Astrocyte (in vitro differentiated cells and primary cell): ENCODE measurements at places on chromosomes 2 and 18. TPM values are rescaled to one million over a fixed set of nuclear protein-coding genes. Genes with fewer than 3 reads are reported as not detected.

KCNG3 gene
- total RNA-seq = 0.14 and 0.20 TPM in 2 replicates

EPB41L3 gene
- 92.3 and 97.0 TPM in 2 replicates for total RNA-seq

CNGA3 gene
- total RNA-seq = not detected in 2 replicates

MOCOS gene
- total RNA-seq = 1.4 and 1.9 TPM in 2 replicates

TIA1 gene
- 104 and 112 TPM in 2 replicates for total RNA-seq

SMCHD1 gene
- total RNA-seq = 29.6 and 29.7 TPM in 2 replicates

ERFE gene
- total RNA-seq = 0.60 and 1.4 TPM in 2 replicates

KLHL29 gene
- 4.8 and 5.5 TPM in 2 replicates for total RNA-seq

VWA3B gene
- total RNA-seq = not detected in 2 replicates

RTKN gene
- total RNA-seq = 41.6 and 44.4 TPM in 2 replicates

ANO7 gene
- total RNA-seq = 5.8 and 7.1 TPM in 2 replicates

GRCh38 chr2:73070643-73071359, 711 bp downstream of the SFXN5 start:
- peaks cover 22% of the 10 kb centered on the region for H3K4me1 ChIP-seq
- H3K27ac ChIP-seq = peak overlapping the region; percentile 81
- peaks cover 10% of the 10 kb centered on the region for H3K36me3 ChIP-seq
- no peak for DNase-seq
- H3K4me3 ChIP-seq = peak overlapping the region; percentile 70

DNA sequence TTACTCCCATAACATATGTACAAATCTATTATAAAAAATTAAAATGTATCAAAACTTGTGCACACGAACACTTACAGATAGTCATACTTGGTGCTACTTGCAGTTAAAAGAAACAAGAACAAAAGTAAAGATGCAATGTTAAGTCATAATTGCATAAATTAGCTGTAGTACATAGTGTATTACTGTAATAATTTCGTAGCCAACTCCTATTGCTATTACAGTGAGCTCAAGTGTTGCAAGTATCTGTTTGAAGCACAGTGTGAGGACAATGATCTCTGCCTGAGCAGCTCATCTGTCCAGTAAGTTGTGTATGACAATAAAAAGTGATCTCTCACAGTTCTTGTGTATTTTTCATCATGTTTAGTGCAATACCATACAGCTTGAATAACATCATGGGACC, 7.5 kb upstream of the SERPINB13 start:
- H3K36me3 ChIP-seq = no peaks in the 10 kb centered on the region
- no peak overlapping the region for H3K27ac ChIP-seq
- no peaks in the 10 kb centered on the region for H3K4me1 ChIP-seq
- no peak overlapping the region for H3K4me3 ChIP-seq
- no peak for DNase-seq
- no peaks in the 10 kb centered on the region for H3K27me3 ChIP-seq

DNA sequence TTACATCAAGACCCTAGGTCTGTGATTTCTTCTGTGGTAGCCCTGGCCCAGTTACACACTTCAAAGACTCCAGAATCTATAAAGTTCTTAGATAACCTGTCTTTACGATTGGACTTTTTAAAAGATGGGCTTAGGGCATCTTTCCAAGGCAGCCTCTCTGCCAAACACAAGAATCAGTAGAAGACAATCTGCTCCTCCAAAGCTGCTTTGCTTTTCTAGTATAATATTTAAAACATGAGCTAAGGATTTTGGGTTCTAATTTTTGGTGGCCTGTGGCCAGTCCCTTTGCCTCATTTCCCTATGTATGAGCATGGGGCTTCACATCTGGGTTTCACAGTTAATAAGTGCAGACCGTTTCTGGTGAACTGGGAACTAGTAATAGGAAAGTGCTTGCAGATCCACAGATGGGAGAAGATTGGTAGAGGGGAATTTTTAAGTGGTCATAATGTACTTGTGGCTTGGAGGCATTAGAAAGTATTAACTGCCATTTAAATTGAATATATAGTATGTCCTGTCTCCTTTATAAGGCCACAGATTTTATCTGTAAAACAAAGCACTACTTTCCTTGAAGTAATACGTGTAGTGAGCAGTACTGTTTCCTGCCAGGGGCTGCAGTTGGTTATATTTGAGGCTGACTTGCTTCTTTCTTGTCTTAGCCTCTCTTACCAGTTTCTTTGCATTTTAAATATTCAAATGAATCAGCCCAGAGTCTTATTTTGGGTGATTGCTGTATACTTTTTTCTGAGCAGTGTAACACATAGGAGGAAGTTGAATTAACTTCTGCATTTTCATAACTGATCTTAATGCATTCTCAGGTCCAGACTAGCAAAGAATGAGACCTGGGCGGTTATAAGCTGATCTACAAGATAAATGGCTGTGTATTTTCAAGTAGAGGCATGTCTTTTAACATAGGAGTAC, 1.5 kb downstream of the ARPC2 start:
- H3K36me3 ChIP-seq = peaks cover 23% of the 10 kb centered on the region
- H3K27me3 ChIP-seq = no peaks in the 10 kb centered on the region

DNA sequence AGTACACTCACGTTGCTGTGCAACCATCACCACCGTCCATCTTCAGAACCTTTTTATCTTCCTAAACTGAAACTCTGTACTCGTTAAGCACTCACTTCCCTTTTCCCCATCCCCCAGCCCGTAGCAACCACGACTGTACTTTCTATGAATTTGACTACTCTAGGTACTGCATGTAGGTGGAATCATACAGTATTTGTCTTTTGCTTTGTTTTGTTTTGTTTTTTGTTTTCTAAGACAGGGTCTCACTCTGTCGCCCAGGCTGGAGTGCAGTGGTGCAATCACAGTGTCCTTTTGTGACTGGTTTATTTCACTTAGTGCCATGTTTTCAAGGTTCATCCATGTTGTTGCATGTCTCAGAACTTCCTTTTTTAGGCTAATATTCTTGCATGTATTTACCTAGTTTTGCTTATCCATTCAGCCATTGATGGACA, 7.0 kb upstream of the TYMS start:
- H3K27me3 ChIP-seq = no peaks in the 10 kb centered on the region
- no peak overlapping the region for H3K27ac ChIP-seq
- no peaks in the 10 kb centered on the region for H3K36me3 ChIP-seq
- DNase-seq = no peak

DNA sequence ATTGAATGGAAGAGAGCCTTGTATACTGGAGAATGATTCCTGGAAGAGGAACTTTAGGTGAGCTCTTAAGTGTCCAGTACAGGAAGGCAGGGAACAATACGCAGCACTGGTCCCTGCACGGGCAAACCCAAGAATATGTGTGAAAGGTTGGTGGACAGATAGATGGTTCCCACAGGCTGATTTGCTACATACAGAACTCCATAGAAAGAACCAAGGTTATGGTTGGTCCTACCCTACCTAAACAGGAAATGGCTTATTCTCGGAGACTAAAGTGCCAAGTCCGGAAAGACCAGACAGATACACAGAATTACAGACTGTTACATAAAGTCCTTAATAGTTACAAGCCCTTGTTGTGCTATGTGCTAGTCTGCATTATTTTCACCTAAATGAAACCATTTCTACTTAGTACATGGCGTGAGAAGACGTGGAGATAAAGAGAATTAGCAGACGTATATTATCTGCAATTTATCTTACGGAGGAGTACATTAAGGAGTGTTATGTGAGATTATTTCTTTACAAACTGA, 1.2 kb downstream of the REV1 start:
- H3K4me3 ChIP-seq = peak overlapping the region; percentile 84
- H3K27me3 ChIP-seq = no peaks in the 10 kb centered on the region
- no peaks in the 10 kb centered on the region for H3K36me3 ChIP-seq
- DNase-seq = peak; percentile 34

DNA sequence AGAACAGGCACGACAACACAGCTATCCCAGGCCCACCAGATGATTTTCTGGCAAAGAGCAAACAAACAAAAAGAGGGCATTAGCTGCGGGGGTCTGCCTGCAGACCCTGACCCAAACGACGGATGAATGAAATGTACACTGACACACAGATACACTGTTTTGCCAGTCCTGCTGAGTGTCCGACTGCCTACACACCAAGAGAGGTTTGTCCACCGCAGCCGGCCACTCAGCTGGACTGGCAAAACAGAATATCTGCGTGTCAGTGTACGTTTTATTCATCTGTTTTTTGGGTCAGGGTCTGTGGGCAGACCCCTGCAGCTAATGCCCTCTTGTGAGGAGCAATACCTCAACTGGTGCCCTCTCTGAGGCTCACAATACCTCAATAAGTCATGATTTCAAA, 10.7 kb upstream of the SH3RF3 start:
- DNase-seq = no peak
- peaks cover 12% of the 10 kb centered on the region for H3K27me3 ChIP-seq
- no peaks in the 10 kb centered on the region for H3K4me1 ChIP-seq
- H3K4me3 ChIP-seq = no peak overlapping the region
- H3K36me3 ChIP-seq = no peaks in the 10 kb centered on the region

GRCh38 chr2:8457699-8458502, 224.0 kb upstream of the ID2 start:
- H3K27me3 ChIP-seq = peaks cover 8% of the 10 kb centered on the region
- no peak overlapping the region for H3K27ac ChIP-seq
- H3K4me3 ChIP-seq = no peak overlapping the region
- no peak for DNase-seq
- H3K4me1 ChIP-seq = peaks cover 4% of the 10 kb centered on the region
- no peaks in the 10 kb centered on the region for H3K36me3 ChIP-seq

DNA sequence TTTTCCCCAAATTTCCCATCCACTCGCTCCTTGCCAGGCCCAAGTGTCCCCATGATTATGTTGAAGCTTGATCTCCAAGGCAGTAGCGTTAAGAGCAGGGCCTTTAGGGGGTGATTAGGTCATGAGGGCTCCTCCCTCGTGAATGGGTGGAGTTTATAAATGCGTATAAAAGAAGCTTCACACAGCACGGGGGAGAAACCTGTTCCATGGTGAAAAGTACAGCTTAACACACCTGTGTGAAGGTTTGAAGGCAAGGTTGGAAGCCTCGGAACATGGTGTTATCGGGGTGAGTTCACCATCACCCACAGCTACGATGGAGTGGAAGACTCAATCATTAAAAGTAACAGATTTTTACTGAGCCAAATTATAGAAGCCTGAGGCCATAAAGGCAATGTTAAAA, 137.4 kb upstream of the ALKAL2 start:
- H3K27ac ChIP-seq = peak overlapping the region; percentile 77
- H3K36me3 ChIP-seq = no peaks in the 10 kb centered on the region
- H3K4me3 ChIP-seq = no peak overlapping the region
- H3K4me1 ChIP-seq = peaks cover 13% of the 10 kb centered on the region
- DNase-seq = no peak
- no peaks in the 10 kb centered on the region for H3K27me3 ChIP-seq

DNA sequence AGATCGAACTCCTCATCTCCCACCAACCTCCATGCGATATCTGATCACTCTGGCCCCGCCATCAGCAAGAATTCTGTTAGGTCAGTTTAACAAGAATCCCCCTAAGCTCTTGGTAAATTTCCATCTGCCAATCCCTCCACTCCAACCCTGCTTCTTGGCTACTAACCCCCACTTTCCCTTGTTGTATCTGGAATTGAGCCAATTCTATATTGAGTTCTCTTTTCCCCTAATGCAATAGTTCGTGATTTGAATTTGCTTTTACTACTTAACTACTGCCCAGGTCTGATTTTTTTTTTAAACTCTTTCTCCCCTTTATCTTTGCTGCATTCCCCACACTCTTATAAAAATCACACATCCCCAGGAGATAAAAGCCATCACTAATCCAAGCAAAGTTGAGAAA, 159.3 kb upstream of the STK17B start:
- no peak for DNase-seq
- no peaks in the 10 kb centered on the region for H3K27me3 ChIP-seq
- H3K27ac ChIP-seq = no peak overlapping the region
- H3K4me3 ChIP-seq = no peak overlapping the region

GRCh38 chr2:2621855-2622254, 290.8 kb upstream of the MYT1L start:
- H3K27me3 ChIP-seq = no peaks in the 10 kb centered on the region
- H3K27ac ChIP-seq = no peak overlapping the region
- DNase-seq = no peak
- H3K36me3 ChIP-seq = no peaks in the 10 kb centered on the region

DNA sequence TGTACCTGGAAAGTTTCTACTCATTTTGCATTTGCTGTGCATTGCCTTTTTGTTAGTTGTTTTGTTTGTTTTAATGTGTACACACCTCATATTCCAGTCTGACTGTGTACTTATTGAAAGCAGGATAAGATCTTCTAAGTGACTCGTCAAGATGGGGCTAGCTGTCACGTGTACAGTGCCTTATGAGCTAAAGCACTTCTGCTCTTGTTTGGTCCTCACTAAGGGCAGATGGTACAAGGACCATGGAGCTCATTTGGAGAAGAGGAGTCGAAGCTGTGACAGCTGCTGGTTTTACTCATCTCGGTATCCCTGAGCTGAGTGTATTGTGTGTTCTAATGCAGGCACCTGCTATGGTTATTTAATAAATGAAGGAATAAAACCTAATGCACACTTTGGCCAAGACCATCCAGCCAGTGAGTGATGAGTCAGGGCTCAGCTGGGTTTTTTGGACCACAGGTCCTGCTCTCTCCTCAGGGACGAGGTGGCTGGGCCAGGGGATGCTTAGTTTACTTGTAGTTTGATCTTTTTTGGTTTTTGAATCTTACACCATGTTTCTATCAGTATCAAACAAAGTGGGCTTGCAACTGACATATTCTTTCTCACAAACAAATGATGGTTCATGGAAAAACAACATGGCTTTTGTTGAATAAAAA, 152.5 kb upstream of the APCDD1 start:
- no peak for DNase-seq
- no peaks in the 10 kb centered on the region for H3K36me3 ChIP-seq
- no peaks in the 10 kb centered on the region for H3K27me3 ChIP-seq
- no peak overlapping the region for H3K27ac ChIP-seq

GRCh38 chr2:69604836-69605235, 38.7 kb downstream of the AAK1 start:
- H3K4me1 ChIP-seq = peaks cover 7% of the 10 kb centered on the region
- H3K36me3 ChIP-seq = no peaks in the 10 kb centered on the region

DNA sequence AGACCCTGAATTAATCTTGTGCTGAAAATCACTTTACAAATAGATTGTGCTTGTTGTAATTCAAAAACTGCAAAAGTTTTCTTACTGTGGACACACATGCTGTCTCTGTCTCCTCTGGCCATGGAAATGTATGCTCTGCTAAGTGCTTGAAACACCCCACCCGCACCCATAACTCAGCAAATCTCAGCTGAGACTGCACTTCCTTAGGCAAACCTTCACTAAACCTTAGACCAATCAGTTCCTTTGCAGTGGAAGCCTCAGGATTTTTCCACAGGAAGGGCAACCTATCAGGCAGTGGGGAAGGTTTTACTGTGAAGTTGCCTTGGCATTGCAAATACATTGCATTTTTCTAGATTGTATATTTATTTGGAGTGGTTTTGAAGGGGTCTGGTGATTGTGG, 62.2 kb upstream of the PLA2R1 start:
- no peak overlapping the region for H3K4me3 ChIP-seq
- no peaks in the 10 kb centered on the region for H3K27me3 ChIP-seq
- H3K27ac ChIP-seq = no peak overlapping the region

GRCh38 chr2:178025551-178026185, 46.9 kb downstream of the PDE11A start:
- DNase-seq = no peak
- no peaks in the 10 kb centered on the region for H3K4me1 ChIP-seq
- H3K4me3 ChIP-seq = no peak overlapping the region

- H3K4me1 ChIP-seq = no peaks in the 10 kb centered on the region
- H3K36me3 ChIP-seq = no peaks in the 10 kb centered on the region
- H3K4me3 ChIP-seq = no peak overlapping the region
- H3K27me3 ChIP-seq = no peaks in the 10 kb centered on the region
- H3K27ac ChIP-seq = no peak overlapping the region
These were observed 11.9 kb downstream of the KCNG2 start for GRCh38 chr18:79809482-79810192.

GRCh38 chr18:33673689-33674088, 95.7 kb downstream of the ASXL3 start:
- no peak for DNase-seq
- H3K27ac ChIP-seq = no peak overlapping the region
- no peak overlapping the region for H3K4me3 ChIP-seq
- H3K27me3 ChIP-seq = no peaks in the 10 kb centered on the region
- H3K36me3 ChIP-seq = no peaks in the 10 kb centered on the region
- no peaks in the 10 kb centered on the region for H3K4me1 ChIP-seq
